ENCODE measurements at places on chromosomes 6 and 20.

DNA sequence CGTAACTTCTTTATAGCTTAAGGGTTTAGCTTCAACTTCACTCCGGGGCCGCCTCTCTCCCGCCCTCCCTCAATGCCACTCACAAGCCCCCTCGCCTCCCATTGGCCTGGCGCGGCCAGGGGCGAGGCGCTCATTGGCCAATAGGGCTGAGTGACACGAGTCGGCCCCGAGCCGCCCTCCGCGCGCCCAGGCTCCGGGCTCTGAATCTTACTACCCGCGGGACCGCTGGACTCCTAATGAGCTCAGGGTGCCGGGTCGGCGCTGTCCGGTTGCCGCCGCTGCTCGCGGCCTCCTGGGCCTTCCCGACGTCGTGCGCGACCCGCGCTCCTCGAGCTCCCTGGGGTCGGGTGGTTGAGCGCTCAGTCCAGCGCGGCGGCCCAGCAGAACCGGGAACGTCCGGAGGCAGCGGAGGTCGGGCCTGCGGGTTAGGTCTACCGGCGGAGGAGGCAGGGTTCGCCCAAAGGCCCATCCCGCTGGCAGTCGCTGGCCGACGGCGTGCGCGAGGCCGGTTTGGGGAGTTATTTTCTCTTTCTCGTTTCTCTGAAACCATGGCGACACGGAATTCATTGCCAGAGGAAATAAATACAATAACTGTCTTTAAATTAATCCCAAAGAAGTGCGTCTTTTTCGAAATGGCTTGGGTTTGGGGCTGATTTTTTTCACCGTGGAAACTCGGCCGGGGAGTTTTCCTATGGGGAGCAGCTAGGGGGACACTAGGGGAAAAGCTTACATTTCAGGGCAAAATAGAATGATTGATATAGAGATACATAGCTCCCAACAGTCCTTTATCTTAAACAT is at the start of gene SIM1:
SIM1 (minus strand) TSS at position 19 of the 798 bp plus-strand sequence. CDS start 1,453 bp downstream, outside the sequence.
- DNase-seq = peak; percentile 89

GRCh38 chr6:7134999-7135745 is 27.4 kb downstream of the RREB1 start:
- DNase-seq = no peak

DNA sequence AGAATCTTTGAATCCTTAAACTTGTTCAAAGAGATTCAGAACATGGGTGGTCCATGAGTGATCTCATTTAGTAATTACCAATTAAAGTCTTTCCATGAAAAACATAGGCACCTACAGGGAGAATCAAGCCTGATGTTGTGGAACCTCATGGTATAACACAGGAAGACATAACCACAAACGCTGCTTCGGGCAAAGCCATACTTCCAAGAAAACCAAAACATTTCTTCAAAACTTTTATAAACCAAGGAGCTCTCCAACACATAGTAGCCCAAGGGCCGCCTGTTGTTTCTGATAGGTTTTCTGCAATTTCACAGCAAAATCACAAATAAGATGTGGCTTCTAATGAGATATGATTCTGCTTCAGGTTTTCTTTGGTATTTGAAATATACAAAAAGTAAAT is 2.5 kb downstream of the CHD6 start:
- DNase-seq = peak; percentile 57

- no peak for DNase-seq
Measured at GRCh38 chr6:72535124-72535523, 86.7 kb upstream of the KCNQ5 start.

DNA sequence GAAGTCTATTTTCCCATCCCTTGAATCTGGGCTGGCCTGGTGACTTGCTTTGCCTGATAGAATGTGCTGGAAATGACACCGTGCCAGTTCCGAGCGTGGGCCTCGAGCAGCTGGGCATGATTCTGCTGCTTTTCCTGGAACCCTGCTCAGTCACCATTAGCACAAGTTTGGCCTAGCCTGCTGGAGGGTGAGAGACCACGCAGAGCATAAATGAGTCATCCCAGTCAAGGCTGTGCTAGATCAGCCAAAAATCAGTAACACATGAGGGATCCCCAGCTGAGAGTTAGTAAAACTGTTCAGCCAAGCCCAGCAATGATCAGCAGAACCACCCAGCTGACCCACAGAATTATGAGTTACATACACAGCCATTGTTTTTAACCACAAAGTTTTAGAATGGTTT is 74.8 kb upstream of the TOP1 start:
- no peak for DNase-seq

- DNase-seq = peak; percentile 59
Measured at GRCh38 chr6:148653138-148653776, 93.6 kb upstream of the UST start.
